ENCODE measurements at places on chromosomes 11 and 22. TPM values are rescaled to one million over a fixed set of nuclear protein-coding genes. Genes with fewer than 3 reads are reported as not detected.

DNA sequence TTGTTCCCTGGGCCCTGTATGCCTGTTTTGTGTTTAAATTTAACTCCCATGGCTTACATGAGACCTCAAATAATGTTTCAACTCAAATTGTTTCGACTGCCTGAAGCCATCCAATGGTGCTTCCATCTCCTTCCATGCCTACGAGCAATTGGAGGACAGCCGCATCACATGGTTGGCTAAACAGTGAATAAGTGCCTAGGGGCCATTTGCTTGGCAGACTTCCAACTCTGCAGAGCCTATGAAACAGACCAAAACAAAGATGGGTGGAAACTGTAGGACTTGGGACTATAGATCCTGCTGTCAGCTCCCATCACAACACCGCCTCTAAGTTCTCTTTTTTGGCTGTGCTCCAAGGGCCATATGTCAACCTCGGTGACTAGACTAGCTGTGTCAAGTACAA is 84.1 kb downstream of the PARVA start:
- no peaks in the 10 kb centered on the region for H3K36me3 ChIP-seq
- H3K4me3 ChIP-seq: no peak overlapping the region
- peaks cover 24% of the 10 kb centered on the region for H3K4me1 ChIP-seq
- H3K27me3 ChIP-seq: no peaks in the 10 kb centered on the region
- H3K27ac ChIP-seq: no peak overlapping the region
- DNase-seq: no peak

GRCh38 chr11:74602637-74603556 is 10.5 kb downstream of the POLD3 start:
- H3K27ac ChIP-seq: no peak overlapping the region
- no peak overlapping the region for H3K4me3 ChIP-seq
- no peaks in the 10 kb centered on the region for H3K27me3 ChIP-seq
- peaks cover 12% of the 10 kb centered on the region for H3K36me3 ChIP-seq
- no peaks in the 10 kb centered on the region for H3K4me1 ChIP-seq

- DNase-seq: peak; percentile 91
- no peak overlapping the region for H3K27ac ChIP-seq
- H3K36me3 ChIP-seq: no peaks in the 10 kb centered on the region
- no peaks in the 10 kb centered on the region for H3K4me1 ChIP-seq
- H3K27me3 ChIP-seq: peaks cover 33% of the 10 kb centered on the region
These were observed 15.9 kb downstream of the RTN4RL2 start for GRCh38 chr11:57476047-57476756.

- DNase-seq: no peak
- no peak overlapping the region for H3K4me3 ChIP-seq
- H3K4me1 ChIP-seq: peaks cover 10% of the 10 kb centered on the region
- no peaks in the 10 kb centered on the region for H3K36me3 ChIP-seq
- no peak overlapping the region for H3K27ac ChIP-seq
- H3K27me3 ChIP-seq: no peaks in the 10 kb centered on the region
These were observed 583 bp downstream of the MRPL23 start for GRCh38 chr11:1947592-1948237.

GRCh38 chr11:128497061-128497775 is 90.1 kb downstream of the ETS1 start:
- peak overlapping the region; percentile 54 for H3K4me3 ChIP-seq
- peak overlapping the region; percentile 96 for H3K27ac ChIP-seq
- DNase-seq: peak; percentile 69
- no peaks in the 10 kb centered on the region for H3K27me3 ChIP-seq
- peaks cover 95% of the 10 kb centered on the region for H3K4me1 ChIP-seq

DNA sequence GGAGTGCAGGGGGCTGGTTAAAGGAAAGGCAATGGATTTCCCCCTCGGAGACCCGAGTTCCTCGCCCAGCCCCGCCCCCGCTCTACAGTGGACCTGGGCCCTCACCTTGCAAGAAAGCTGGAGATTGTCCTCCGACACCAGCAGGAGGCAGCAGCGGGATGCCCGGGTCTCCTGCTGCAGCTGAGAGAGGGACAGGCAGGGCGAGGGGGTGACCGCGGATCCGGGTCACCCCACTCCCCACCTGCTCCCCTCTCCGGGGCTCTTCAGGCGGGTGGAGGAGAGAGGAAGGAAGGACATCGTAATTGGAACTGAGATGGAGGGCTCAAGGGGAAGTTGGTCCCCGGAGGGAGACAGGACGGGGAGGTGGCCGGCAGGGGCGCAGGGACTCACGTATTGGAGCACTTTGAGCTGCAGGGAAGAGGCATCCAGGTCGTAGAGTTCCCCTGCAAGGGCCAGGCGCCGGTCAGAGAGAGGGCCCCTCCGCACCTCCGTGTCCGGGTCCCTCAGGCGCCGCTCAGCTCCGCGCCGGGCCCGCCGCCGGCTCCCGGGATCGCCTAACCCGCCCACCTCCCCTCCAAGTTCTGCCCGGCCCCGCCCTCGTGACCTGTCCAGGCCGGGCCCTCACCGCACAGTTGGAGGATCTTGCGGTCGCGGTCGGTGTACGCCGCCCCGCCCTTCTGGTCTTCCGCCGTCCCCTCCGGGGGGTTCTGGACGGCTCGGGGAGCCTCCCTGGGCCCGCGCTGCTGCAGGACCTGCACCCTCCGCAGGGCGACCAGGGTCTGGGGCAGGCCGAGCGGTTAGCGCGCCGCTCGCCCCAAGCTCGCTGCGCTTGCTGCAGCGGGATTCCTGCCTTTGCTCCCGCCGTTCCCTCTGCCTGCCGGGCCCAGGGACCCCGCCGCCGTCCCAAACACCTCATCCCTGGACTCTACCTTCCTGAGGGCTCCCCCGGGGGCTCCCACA is 84.1 kb downstream of the PDE2A start:
- peaks cover 96% of the 10 kb centered on the region for H3K27me3 ChIP-seq
- no peak overlapping the region for H3K4me3 ChIP-seq
- H3K36me3 ChIP-seq: no peaks in the 10 kb centered on the region
- no peak overlapping the region for H3K27ac ChIP-seq

DNA sequence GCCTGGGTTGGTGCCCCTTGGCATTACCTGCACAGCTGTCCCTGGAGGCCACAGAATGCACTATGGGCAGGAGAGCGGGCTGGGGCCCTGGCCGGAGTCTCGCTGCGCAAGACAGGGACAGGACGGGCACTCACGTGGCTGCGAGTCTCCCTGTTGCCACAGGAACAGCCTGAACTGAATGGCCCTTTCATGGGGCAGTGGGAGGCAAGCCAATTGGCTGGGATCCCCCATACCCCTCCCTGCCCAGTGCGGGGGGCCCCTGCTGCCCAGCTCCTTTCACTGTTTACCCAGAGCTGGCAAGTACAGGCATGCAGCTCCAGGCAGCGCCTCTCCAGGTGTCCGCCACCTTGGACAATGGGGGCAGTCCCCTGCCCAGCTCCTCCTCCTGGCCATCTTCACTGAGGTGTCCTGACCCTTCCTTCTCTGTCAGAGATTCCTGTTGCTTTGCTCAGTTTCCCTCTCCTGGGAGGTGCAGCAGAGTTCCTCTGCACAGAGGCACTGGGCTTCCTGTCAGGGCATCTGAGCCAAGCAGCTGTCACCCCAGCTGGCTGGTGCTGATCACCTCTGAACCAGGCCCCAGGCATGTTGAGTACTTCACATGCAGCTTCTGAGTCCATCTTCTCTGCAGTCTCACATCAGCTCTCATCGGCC is 5.2 kb downstream of the USP2 start:
- no peak for DNase-seq
- peak overlapping the region; percentile 57 for H3K27ac ChIP-seq
- H3K4me3 ChIP-seq: no peak overlapping the region
- peaks cover 41% of the 10 kb centered on the region for H3K4me1 ChIP-seq
- no peaks in the 10 kb centered on the region for H3K27me3 ChIP-seq

- peak; percentile 74 for DNase-seq
- no peak overlapping the region for H3K4me3 ChIP-seq
- no peaks in the 10 kb centered on the region for H3K4me1 ChIP-seq
- H3K27me3 ChIP-seq: no peaks in the 10 kb centered on the region
These were observed 29.0 kb downstream of the NUP50 start for GRCh38 chr22:45192701-45193187.

DNA sequence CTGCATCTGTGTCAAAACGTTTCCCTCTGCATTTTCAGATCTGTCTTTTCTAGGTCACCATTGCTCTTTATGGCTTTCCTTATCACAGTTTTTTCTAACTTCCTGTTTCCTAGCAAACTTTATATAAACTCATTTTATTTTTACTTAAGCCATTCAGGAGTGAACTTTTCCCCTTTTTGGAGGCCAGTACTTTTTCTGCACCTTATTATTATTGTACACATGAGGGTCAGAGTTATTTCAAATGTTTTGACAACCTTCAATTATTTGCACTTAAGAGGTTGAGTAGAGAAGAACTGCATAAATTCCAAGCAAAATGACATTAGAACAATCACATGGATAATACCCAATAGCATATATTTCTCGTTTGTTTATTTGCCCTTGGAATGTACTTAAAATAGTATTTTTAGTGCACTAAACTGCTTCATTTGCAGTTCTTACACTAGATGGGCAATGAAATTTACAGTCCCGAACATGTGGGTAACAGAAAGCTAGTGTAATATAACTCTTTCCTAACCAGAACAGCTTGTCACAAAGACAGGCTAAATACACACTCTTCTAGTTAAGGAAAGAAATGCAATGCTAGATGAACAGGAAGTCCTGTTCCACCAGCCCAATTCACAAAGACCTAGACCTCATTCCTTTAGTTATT is 79.5 kb downstream of the UBASH3B start:
- no peaks in the 10 kb centered on the region for H3K36me3 ChIP-seq
- no peak overlapping the region for H3K27ac ChIP-seq
- no peaks in the 10 kb centered on the region for H3K27me3 ChIP-seq

DNA sequence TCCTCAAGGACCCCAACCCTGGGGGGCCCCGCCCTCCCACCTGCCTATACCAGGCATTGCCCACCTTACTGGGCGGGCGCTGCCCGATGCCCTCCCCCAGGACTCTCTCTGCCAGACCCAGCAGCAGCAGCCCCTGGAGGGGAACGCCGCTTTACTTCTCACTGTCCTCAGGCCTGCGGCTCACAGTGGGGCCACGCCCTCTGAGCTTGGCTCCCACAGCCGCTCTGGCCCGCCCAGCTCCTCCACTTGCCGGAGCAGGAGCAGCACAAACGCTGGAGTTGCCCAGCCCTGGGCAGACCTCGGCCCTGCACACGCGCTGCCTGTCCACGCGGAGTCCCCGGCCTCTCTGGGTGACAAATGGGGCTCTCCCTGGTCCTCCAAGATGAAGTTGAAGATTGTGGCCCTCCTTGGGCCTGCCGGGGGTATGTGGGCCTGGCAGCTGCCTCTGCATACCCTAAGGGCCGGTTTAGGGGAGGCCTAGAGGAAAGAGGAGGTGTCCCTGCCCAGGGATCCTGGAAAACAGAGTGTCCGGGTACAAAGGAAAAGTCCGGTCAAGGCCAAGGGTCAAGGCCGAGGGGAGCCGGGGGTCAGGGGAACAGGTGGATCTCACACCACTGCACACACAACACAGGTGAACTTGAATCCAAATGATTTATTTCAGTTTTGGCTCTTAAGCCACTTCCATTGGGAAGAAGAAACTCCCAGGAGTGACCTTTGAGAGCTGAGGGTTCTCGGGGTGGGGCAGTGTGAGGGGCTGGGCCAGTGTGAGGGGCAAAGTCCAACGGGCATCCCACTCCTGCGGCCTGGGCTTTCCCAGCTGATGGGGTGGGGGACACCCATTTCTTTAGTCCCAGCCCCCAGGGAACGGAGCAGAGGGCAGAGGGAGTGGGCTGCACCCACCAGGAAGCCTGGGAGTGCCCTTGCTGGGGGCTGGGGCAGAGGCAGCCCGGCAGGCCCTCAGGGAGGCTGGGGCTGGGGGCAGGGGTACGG is 674 bp upstream of the BAIAP2L2 start:
- no peaks in the 10 kb centered on the region for H3K36me3 ChIP-seq
- H3K4me3 ChIP-seq: no peak overlapping the region
- no peak overlapping the region for H3K27ac ChIP-seq
- no peaks in the 10 kb centered on the region for H3K27me3 ChIP-seq
- peak; percentile 67 for DNase-seq

DNA sequence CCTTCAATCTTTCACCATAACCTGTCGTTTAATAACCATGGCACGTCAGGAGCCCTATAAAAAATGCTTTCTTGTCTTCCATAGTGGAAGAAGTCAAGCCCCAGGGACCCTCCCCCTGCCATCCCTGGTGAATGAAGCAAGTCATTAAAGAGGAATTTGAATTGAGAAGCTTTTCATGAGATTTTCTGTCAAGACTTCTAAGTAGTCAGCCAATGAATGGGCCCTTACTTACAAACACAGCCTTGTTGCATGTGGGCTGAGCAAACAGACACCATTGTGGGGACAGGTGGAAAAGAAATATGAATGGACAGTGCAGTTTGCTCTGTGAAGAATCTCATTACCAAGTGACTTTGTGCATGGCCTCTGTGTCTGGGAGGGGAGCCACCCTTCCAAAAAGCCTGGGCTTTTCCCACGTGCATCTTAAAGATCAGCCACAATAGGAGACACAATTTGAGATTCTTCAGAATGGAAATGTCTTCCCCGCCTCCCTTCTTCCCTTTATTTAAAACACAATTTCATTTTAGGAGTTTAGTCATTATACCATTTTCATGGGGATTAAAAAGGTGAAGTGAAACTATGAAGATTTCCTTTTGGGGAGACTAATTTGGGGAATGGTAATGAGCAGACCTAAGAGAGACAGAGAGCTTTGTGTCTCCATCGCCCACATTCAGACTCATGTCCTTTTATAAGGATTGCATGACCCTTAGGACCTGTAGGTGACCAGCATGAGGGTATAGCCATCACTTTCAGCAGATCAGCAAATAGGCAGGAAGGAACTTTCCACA is 152.0 kb downstream of the LRRC4C start:
- no peak overlapping the region for H3K4me3 ChIP-seq
- no peaks in the 10 kb centered on the region for H3K27me3 ChIP-seq
- no peak for DNase-seq

DNA sequence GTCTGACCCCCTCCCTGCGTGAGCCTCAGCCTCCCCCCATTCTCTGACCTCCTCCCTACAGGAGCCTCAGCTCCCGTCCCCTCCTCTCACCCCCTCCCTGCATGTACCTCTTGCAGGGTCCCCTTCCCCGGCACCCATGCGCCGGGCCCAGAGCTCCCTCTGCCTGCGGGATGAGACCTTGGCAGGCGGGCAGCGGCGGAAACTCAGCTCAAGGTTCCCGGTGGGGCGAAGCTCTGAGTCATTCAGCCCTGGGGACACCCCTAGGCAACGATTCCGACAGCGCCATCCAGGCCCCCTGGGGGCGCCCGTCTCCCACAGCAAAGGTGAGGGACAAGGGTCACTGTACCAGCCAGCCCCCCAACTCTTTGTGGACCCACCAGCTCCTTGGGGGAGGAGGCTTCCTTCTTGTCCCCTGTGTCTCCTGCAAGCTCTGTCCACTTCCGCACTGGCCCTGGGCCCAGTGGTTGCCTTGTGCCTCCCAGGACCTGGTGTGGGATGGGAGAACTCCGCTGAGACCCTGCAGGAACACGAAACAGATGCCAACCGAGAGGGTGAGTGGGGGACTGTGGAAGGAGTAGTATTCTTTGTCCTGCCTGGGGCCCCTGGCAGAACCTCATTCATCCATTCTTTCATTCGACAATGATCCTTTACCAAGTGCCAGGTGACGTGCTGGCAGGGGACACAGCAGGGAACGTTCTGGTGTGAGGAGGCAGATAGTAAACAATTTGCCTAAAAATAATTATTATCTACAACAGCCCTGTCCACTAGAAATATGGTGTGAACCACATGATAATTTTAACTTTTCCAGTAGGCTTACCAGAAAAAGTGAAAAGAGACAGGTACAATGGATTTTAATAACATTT is 3.7 kb upstream of the RPS6KA4 start:
- H3K27me3 ChIP-seq: no peaks in the 10 kb centered on the region
- H3K27ac ChIP-seq: peak overlapping the region; percentile 27
- peaks cover 27% of the 10 kb centered on the region for H3K4me1 ChIP-seq
- no peaks in the 10 kb centered on the region for H3K36me3 ChIP-seq

- H3K4me3 ChIP-seq: no peak overlapping the region
- H3K27ac ChIP-seq: no peak overlapping the region
- DNase-seq: no peak
- no peaks in the 10 kb centered on the region for H3K27me3 ChIP-seq
- H3K4me1 ChIP-seq: no peaks in the 10 kb centered on the region
These were observed 38.7 kb downstream of the IGSF9B start for GRCh38 chr11:133917921-133918607.

Gene ZFP91
- 62.5 TPM for total RNA-seq

Measured in osteoblast (primary cell).